ENCODE measurements at places on chromosomes 2 and 18.

DNA sequence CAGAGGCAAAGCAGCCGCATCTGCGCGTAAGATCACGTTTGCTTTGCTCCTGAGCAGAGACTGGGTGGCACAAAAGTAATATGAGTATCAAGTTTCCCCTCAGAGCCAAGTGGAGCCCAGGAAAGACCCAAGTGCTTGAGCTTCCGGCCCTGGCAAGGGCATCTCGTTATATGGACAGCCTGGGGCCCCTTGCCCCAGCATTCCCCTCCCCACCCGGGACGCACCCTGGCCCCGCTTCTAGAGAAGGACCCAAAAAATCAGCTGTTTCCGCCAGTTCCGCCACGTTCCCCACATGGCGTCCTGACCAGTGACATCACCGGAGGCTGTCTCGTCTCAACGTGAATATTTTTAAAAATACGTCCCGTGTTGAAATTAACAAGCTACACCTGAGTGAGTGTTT is 135.1 kb downstream of the NFATC1 start:
- H3K27ac ChIP-seq: no peak overlapping the region
- peaks cover 26% of the 10 kb centered on the region for H3K4me1 ChIP-seq
- peaks cover 6% of the 10 kb centered on the region for H3K36me3 ChIP-seq
- H3K27me3 ChIP-seq: no peaks in the 10 kb centered on the region
- no peak for DNase-seq

GRCh38 chr2:163934131-163934530 is 198.3 kb upstream of the FIGN start:
- H3K4me3 ChIP-seq: no peak overlapping the region
- no peaks in the 10 kb centered on the region for H3K4me1 ChIP-seq
- H3K27me3 ChIP-seq: no peaks in the 10 kb centered on the region
- no peaks in the 10 kb centered on the region for H3K36me3 ChIP-seq
- no peak for DNase-seq
- H3K27ac ChIP-seq: no peak overlapping the region

- H3K27ac ChIP-seq: no peak overlapping the region
- H3K4me3 ChIP-seq: no peak overlapping the region
- H3K27me3 ChIP-seq: peaks cover 63% of the 10 kb centered on the region
- DNase-seq: no peak
Observed at GRCh38 chr2:219446101-219446504, 11.5 kb downstream of the SPEG start.

GRCh38 chr2:88933980-88934379 is 242.5 kb downstream of the RPIA start:
- H3K36me3 ChIP-seq: no peaks in the 10 kb centered on the region
- H3K27me3 ChIP-seq: no peaks in the 10 kb centered on the region
- H3K4me1 ChIP-seq: peaks cover 3% of the 10 kb centered on the region
- H3K4me3 ChIP-seq: no peak overlapping the region

DNA sequence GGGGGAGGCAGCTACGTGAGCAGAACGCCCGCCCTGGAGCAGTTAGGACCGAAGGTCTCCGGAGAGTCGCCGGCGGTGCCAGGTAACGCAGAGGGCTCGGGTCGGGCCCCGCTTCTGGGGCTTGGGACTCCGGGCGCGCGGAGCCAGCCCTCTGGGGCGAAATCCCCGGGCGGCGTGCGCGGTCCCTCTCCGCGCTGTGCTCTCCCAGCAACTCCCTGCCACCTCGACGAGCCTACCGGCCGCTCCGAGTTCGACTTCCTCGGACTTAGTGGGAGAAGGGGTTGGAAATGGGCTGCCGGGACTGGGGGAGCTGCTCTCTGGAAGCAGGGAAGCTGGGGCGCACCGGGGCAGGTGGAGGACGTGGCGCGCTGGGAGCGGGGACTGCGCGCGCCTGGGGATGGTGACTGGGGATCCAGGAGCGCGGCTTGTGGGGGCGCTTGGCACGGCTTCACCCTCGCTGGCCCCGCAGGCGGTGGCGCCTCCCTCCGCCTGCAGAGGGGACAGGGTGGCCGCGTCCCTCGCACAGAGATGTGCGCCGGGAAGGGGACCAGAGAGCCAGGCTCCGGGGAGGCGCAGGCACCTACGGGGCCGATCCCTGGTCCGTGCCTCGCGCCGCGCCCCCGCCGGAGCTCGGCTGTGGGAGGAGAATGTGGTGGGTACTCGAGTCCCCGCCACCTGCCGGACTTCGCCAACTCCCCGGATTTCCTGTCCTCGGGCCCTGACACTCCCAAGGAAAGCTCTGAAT is 688 bp downstream of the CDH20 start:
- no peak for DNase-seq
- H3K4me1 ChIP-seq: peaks cover 17% of the 10 kb centered on the region
- H3K36me3 ChIP-seq: no peaks in the 10 kb centered on the region
- H3K27me3 ChIP-seq: peaks cover 30% of the 10 kb centered on the region
- H3K4me3 ChIP-seq: peak overlapping the region; percentile 51
- H3K27ac ChIP-seq: no peak overlapping the region

- DNase-seq: no peak
- no peaks in the 10 kb centered on the region for H3K36me3 ChIP-seq
- H3K4me3 ChIP-seq: no peak overlapping the region
- no peaks in the 10 kb centered on the region for H3K4me1 ChIP-seq
Observed at GRCh38 chr2:56473524-56473923, 289.7 kb downstream of the CCDC85A start.

DNA sequence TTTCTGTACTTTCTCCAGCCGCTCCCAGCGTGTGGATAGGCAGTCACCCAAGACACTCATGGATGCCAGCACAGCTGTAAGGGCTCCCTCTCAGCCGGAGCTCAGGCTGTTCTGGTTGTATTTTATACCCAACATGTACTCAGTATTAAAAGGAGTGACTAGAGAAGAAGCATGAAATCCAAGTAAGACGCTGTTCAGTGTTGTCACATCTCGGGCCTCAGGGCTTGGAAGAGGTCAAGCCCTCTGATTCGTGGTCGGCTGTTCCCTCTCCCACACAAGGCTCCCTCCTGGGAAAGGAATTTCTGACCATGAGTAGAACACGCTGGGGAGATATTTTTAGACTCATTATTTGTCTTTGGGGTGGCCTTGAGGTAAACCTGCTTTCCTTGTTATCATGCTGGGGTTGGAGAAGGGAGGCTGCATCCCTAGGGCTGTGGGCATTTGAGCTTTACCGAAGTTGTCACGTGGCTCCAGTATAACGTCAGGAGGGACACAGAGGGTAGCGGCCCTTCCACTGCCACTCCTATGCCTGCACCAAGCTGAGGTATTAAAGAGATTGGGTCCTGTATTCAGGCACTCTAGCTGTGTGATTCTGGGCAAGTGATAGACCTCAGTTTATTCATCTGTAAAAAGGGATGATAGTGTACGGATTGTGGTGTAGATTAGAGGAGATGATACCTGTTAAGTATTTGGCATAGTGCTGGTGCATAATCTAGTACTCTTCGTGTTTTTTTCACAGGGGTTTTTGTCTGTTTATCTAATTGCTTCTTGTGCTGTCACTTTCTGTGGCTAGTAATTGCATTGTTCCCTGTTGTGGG is 34.1 kb downstream of the HK2 start:
- no peak for DNase-seq
- H3K4me3 ChIP-seq: no peak overlapping the region
- no peaks in the 10 kb centered on the region for H3K36me3 ChIP-seq

GRCh38 chr2:207506426-207506825 is 23.3 kb upstream of the CREB1 start:
- no peaks in the 10 kb centered on the region for H3K36me3 ChIP-seq
- H3K4me3 ChIP-seq: no peak overlapping the region
- no peak for DNase-seq
- H3K4me1 ChIP-seq: peaks cover 20% of the 10 kb centered on the region

DNA sequence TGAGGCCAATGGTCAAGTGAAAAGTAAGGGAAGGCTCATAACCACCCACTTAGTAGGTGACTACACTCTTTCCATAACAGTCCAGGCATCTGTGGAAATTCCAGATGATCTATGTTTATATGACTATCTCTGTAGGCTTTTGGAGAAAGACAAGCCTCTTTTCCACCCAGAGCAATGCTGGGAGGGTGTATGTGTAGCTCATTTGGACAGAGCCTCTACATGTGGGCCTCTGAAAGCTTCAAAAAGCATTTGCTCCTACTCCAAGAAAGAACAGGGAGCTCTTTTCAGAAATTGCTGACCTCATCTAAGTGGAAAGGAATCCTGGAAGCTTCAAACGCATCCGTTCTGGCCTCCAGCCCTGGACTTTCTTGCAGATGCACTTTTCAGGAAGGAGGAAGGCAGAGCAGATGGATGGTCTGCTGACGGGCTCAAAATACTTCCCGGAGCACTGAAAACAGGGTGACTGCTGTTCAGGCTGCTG is 308.7 kb downstream of the LRATD1 start:
- no peak overlapping the region for H3K27ac ChIP-seq
- H3K27me3 ChIP-seq: no peaks in the 10 kb centered on the region
- no peak for DNase-seq
- no peaks in the 10 kb centered on the region for H3K36me3 ChIP-seq
- H3K4me3 ChIP-seq: no peak overlapping the region
- no peaks in the 10 kb centered on the region for H3K4me1 ChIP-seq

DNA sequence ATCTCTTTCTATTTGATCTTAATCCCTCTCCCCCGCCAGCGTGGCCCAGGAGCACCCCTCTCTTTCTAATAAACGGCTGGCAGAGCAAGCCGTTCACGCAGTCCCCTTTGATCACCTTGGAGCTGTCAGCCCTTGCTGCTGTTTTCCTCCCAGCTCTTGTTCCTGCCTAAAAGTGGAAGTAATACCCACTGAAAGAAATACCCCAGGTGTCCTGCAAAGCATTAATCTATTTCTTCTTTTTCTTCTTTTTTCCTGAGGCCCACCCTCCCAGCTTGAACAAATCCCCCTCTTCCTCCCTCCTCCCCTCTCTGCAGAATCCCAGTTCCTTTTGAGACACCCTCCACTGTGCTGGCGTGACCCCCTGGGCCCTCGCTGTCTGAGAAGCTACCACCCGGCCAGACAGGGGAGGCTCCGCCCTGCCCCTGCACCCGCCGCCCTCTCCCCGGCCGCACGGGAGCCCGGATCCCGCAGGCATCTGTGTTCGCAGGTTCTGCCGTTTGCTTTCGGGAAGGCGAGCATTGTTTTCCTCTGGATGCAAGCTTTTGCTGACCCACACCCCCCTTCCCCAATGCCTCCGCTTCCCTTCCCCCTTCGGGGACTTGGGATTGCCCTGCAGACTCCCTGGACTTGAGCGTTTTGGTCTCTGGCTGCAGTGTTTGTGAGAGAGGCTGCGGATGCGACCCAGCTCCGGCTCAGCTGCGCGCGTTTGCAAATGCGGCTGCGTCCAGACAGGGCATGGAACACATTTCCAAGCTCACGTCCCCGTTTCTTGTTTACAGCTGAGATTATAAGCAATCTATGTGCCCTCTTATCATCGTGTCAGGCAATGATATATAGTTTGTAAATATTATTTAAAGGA is 631.5 kb downstream of the NYAP2 start:
- peaks cover 16% of the 10 kb centered on the region for H3K4me1 ChIP-seq
- peak; percentile 86 for DNase-seq

DNA sequence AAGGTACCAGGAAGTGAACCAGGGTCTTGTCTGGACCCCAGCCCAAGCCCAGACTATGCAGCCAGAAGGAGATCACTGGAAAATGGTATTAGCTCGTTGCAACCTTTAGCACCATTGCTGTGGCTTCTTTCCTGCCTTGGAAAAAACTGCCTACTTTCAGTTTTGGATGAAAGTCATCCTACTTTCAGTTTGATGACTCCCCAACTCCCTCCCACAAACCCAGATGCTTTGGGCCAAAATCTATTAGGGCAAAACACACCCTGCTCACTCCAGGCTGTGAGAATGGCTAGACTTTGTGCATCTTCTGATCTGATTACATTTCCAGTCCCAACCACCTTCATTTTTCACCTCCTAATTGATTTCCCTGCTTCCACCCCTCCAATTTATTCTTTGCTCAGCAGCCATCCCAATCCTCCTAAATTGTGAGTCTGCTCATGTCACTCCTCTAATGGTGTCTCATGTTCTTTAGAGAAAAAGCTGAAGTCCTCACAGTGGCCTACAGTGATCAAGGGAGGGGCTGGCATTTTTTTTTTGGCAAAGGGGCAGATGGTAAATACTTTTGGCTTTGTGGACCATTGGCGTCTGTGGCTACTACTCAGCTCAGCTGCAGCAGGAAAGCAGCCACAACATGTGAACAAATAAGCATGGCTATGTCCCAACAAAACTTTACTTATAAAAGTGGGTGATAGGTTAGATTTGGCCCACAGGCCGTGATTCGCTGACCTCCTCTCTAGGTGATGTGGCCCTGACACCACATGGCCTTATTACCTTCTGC is 368.7 kb downstream of the SLC4A3 start:
- no peaks in the 10 kb centered on the region for H3K36me3 ChIP-seq
- H3K4me3 ChIP-seq: no peak overlapping the region
- H3K4me1 ChIP-seq: peaks cover 4% of the 10 kb centered on the region
- H3K27me3 ChIP-seq: no peaks in the 10 kb centered on the region

GRCh38 chr2:187129868-187130267 is 280.9 kb upstream of the ZSWIM2 start:
- H3K27ac ChIP-seq: no peak overlapping the region
- H3K36me3 ChIP-seq: no peaks in the 10 kb centered on the region
- no peaks in the 10 kb centered on the region for H3K27me3 ChIP-seq
- no peak for DNase-seq
- no peak overlapping the region for H3K4me3 ChIP-seq

GRCh38 chr2:99821039-99821438 is 321.4 kb downstream of the AFF3 start:
- peaks cover 2% of the 10 kb centered on the region for H3K4me1 ChIP-seq
- no peak for DNase-seq

GRCh38 chr2:8639122-8639635 is 42.7 kb upstream of the ID2 start:
- H3K27ac ChIP-seq: no peak overlapping the region
- no peak overlapping the region for H3K4me3 ChIP-seq
- no peak for DNase-seq
- no peaks in the 10 kb centered on the region for H3K27me3 ChIP-seq
- H3K4me1 ChIP-seq: peaks cover 2% of the 10 kb centered on the region

DNA sequence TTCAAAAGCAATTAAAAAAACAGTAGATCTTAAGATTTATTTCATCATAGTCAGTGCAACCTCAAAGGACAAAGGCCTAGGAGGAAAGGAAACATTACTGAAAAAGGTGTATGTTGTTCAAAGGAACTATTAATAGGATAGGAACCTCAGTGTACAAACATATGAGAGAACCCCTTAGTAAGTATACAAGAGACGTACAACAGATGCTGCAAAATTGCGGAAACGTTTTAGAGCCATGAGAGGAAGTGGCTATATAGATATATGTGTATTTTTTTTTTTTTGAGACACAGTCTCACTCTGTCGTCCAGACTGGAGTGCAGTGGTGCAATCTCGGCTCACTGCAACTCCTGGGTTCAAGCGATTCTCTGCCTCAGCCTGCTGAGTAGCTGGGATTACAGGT is 22.2 kb downstream of the PIK3C3 start:
- no peak for DNase-seq
- H3K27me3 ChIP-seq: no peaks in the 10 kb centered on the region
- no peak overlapping the region for H3K4me3 ChIP-seq
- H3K36me3 ChIP-seq: peaks cover 15% of the 10 kb centered on the region
- H3K27ac ChIP-seq: no peak overlapping the region

All from suprapubic skin (tissue), 4 donors.